ENCODE measurements at places on chromosomes 4 and X. TPM values are rescaled to one million over a fixed set of nuclear protein-coding genes. Genes with fewer than 3 reads are reported as not detected.

- no peak for DNase-seq
Observed at GRCh38 chr4:17206829-17207801, 304.8 kb downstream of the QDPR start.

- no peak for DNase-seq
Observed at GRCh38 chrX:125295337-125295736, 24.3 kb upstream of the TEX13C start.

GRCh38 chrX:119853444-119853843 is 681 bp upstream of the UPF3B start:
- no peak for DNase-seq

DNA sequence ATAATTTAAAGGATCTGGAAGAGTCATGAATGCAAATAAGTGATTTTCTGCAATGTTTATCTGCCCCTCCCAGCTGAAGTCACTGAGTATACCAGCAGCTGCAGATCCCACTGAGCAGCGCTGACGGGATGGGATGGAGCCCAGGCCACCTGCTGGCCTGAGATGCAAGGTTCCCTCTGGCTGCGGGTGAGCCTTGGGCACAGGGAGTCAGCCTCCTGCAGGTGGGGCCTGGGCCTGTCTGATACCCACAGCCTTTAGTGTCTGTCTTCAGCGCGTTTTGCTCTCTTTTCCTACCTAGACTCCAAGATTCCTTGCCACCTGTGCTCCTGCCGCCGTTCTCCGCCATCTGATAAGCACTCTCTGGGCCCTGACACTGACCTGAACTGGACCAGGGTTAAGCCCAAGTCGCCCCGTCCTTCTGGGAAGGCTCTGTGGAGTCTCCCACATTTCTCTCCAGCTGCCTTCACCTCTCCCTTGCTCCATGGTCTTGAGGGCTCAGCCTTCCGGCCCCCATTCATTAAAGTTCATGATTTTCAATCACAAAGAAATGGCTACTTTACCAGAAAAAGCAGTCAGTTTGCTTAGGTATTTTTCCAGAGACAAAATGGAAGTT is 223.1 kb upstream of the FAT1 start:
- DNase-seq: no peak

GRCh38 chrX:103253608-103254007 is 1.3 kb downstream of the TCEAL8 start:
- DNase-seq: no peak

- DNase-seq: no peak
Observed at GRCh38 chr4:118086344-118086743, 52.1 kb downstream of the NDST3 start.

DNA sequence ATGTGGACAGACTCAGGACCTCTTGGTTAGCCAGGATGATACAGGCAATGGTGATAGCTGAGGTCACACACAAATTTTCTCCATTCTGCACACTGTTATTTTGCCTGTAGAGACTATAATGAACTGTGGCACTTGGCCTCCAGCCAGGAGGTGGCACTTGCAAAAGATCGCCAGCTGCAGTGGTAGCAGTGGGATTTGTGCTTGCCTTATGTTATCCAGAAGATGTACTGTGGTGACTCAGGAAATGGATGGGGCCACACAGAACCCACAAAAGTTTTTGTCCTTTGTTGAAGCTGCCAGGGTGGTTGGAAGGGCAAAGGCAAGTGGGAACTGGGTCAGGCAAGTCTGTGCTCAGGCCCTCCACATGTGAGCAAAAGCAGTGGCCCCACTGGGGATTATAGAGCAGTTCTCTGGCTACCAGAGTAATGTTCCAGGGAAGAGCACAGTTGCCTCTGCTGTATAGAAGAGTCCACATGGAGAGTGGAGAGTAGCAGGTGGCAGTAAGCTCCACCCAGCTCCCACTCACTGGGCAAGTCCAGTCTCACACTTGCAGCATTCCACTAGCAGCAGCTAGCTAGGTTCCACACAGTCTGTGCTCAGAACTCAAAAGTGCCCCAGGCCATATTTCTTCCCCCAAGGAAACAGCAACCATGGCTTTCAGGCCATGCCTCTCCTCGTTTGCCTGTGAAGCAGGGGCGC is 5.9 kb upstream of the C4orf17 start:
- no peak for DNase-seq

Gene USP17L13
- not detected for polyA plus RNA-seq
